ENCODE measurements at places on chromosomes 2 and 18.

DNA sequence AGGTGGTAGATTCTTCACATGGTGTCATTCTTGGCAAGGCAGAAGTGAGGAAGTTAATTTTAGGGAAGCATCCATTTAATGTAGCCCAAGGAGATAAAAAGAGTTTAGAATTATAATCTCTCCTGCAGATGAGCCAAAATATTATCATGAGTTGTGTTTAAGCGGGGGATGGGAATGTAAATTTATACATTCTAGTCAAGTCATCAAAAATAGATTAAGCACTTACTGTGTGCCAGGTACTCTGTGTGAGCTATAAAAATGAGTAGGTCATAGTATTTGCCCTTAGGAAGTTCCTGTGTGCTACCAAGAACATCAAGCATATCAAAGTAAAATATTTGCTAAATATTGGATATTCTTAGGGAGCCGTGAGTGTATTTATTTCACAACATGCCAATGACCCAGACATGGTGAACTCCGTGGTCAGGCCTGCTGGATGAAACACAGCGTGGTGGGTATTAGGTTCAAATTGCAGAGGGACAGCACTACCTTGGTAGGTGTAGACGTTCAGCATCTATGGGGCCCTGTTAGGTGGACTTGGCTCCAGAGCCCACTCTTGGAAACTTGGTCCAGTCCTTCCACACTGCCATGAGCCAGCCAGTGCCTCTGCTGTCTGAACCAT is 37.4 kb downstream of the MEIS1 start:
- DNase-seq = no peak

DNA sequence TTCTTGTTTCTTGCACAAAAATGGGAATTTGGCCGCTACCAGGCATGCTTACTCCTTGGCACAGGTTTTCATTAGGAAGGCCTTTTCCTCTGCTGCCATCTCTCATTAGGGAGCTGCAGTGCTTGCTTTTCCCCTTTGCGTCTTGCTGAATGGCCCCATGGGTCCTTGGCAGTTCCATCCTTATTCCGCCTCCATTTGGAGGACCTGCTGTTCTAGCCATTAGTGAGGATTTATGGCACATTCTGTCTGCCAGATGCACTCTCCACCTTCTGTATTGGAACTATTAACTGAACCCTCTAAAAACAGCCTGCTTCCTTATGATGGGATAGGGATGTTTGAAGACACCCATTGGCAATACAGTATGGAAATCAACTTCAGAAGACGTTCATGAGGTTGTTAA is 103.5 kb upstream of the NOSTRIN start:
- no peak for DNase-seq

GRCh38 chr2:126220331-126220730 is 435.6 kb upstream of the GYPC start:
- no peak for DNase-seq

GRCh38 chr2:178306352-178307073 is 112.2 kb downstream of the OSBPL6 start:
- DNase-seq = no peak

- DNase-seq = no peak
Observed at GRCh38 chr18:50558948-50559751, 737 bp upstream of the MAPK4 start.

DNA sequence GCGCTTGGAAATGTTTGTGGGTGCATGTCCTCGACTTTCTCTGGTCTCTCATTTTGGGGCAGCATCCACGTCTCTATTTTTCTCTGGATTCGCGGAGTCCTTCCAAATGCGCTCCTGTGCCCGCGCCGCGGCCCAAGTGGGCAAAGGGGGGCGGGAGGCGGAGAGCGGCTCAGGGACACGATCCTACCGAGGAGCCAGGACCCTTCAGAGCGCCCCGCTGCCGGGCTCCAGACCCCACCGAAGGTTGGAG is 990 bp downstream of the EPAS1 start:
- no peak for DNase-seq

GRCh38 chr2:149741646-149742045 is 154.1 kb upstream of the MMADHC start:
- DNase-seq = no peak

All from anterior cingulate cortex (tissue), 58 donors.